ENCODE measurements at places on chromosomes 3 and 15. TPM values are rescaled to one million over a fixed set of nuclear protein-coding genes. Genes with fewer than 3 reads are reported as not detected.

Gene AMOTL2
- 65.5 TPM for total RNA-seq

Gene RPS17
- total RNA-seq, result 4,635 TPM

Gene SCG5
- 1.3 TPM for total RNA-seq

Gene STRIT1
- not detected for total RNA-seq

Gene WDR93
- not detected for total RNA-seq

Gene NLGN1
- 0.05 TPM for total RNA-seq

Gene SCAANT1
- total RNA-seq, result not detected

Gene DPPA2
- not detected for total RNA-seq

Gene GOLGA8T
- total RNA-seq, result not detected

Gene MYLK
- total RNA-seq, result 6.5 TPM

Gene GHSR
- not detected for total RNA-seq

Gene MUC20
- total RNA-seq, result 1.2 TPM

Gene PPP4R2
- total RNA-seq, result 23.0 TPM

Gene GPR62
- not detected for total RNA-seq

Gene CFAP92
- total RNA-seq, result 0.19 TPM

Gene IDH2
- total RNA-seq, result 91.3 TPM

Gene SNTN
- total RNA-seq, result not detected

Gene RGMA
- 6.6 TPM for total RNA-seq

Gene NR2E3
- not detected for total RNA-seq

Gene SLC25A36
- total RNA-seq, result 30.5 TPM

Gene CISH
- 6.9 TPM for total RNA-seq

Gene ITGA11
- 0.92 TPM for total RNA-seq

Gene SAMD7
- not detected for total RNA-seq

Gene GOLGA8S
- not detected for total RNA-seq

Gene SLCO3A1
- 6.5 TPM for total RNA-seq

All from airway epithelial cell (primary cell).